ENCODE measurements at places on chromosomes 11 and 22.

GRCh38 chr22:26127126-26127525, 42.1 kb upstream of the SEZ6L start:
- DNase-seq, result no peak

DNA sequence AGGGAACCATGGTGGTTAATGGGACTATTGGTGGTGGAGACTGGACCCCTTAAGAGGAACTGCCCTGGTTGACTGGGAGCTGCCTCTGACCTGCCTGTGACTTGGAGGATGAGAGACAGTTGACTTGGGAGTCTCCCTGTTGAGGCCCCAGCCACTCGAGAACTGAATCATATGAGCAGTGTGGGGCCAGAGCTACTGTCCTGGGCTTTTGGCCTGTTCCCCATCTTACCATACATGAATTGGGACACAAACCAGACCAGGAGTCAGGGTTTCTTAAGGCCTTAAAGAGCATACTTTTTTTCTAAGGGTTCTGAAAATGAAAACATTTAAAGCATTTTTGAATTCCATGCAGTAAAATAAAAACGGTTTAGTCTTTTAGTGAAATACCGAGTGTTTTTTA, 92.8 kb downstream of the TEAD1 start:
- DNase-seq, result no peak

DNA sequence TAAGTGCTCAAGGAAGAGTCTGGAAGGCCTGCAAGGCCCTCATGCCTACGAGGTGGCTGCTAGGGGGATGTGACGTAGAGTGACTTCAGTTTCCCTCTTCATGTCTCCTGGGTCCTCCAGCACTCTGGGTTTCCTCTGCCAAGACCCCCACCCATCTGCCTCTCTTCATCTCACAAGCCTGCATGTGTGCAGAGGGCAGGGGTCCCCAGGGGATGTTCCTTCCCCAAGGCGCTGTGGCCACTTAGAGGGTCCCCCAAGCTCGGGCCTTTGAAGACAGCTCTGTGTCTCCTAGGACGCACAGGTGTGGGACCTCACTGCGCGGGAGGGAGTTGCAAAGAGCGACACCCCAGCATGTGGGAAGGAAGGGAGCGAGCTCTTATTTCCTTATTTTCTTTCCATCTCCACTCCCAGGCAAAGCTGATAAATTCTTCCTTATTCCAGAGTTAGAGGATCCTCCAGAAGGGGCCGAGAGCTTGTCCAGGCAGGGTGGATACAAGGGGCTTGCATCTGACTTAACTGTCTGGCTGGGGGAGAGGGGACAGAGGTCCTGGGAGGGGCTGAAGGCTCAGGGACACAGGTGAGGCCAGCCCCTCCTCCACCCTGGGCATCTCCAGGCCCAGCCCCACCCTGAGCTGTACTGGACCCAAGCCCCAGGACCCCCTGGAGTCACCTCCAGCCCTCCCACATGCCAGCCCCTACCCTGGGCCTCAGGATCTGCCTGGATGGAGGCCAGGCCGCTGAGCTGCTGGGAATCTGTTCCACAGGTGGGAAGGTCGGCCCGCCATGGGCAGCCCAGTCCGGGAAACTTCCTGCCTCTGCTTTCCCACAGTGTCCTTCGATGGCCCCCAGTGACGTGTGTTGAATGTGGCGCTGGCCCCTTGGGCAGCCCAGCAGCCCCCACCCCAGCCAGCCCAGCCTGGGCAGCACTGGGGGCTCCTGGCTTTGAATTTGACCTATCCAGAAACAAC, 59.7 kb upstream of the KCNQ1OT1 start:
- DNase-seq, result no peak

DNA sequence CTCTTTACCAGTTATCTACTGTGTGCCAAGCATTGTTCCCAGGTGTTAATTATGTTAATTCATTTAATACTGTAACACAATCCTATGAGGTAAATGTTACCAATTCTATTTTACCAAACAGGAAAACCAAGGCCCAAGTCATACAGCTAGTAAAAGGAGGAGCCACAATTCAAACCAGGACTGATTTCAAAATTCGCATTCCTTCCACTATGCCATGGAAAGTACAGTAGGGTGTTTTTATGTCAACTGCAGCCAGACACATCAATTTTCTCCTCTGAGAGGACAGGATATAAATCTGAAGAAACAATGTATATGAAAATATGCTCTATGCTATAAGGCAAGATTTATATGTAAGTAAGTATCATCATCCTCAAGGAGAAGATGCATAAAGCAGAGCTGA, 104.3 kb downstream of the RPL27A start:
- no peak for DNase-seq

GRCh38 chr11:108197351-108197750, 25.1 kb downstream of the NPAT start:
- no peak for DNase-seq

DNA sequence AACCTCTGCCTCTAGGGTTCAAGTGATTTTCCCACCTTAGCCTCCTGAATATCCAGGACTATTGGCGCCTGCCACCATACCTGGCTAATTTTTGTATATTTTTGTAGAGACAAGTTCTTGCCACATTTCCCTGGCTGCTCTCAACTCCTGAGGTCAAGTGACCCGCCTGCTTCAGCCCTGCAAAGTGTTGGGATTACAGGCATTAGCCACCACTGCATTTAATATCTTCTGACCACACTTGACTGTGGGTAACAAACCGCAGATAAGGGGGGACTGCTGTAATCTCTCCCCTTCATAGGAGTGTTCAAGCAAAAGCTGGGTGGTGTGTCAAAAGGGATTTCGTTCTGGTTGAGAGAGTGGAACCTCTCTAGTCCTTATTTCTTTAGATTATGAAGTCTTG, 53.4 kb downstream of the GRAMD1B start:
- no peak for DNase-seq

- no peak for DNase-seq
Measured at GRCh38 chr11:7673724-7674434, 579 bp upstream of the CYB5R2 start.

DNA sequence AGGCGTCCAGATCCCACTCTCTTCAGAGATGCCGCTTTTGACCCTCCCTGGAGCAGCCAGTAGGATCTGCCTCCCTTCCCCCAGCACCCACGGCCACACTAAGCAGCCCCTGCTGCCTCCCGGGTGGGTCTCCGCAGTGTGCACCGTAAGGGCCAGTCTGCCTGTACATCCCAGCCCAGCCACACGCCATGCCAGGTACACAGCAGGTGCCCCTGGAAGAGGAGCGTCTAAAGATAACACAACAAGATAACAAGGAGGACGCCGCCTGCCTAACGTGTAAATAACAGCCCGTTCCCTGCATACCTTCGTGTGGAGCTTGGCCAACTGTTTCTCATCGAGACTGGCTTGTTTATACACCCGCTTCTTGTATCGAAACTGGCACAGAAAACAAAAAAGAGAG, 139.4 kb downstream of the SHANK2 start:
- DNase-seq, result no peak

DNA sequence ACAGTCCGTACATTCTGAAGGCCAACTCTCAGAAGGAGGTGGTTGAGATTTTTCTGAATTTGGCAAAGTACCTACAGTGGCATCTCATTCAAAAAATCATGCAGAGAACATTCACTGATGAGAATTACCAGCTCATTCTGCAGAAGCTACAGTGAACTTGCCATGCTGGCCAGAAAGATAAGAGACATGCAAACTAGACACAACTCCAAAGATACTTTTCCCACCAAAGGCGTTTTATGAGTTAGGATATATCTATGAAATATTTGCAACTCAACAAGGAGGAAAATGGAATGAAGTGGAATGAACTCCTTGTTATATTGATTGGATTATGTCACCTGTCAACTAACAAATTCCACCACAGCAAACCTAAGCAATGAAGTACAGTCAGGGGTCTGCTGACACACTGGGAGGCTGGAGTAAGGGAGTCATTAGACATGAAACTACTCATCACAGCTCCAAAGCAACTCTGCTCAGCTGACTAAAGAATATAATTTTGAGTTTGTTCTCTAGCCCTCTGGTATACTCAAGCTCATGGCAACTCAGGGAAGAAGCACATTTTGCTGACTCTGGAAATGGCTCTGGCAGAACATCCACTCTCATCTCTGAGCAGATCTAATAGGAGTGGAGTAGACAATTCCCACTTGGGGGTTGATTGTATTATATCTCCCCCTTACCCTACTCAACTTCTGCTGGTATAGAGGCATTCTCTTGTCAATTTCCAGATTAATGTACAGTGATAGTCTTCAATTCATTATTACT, 22.9 kb downstream of the MAML2 start:
- no peak for DNase-seq

DNA sequence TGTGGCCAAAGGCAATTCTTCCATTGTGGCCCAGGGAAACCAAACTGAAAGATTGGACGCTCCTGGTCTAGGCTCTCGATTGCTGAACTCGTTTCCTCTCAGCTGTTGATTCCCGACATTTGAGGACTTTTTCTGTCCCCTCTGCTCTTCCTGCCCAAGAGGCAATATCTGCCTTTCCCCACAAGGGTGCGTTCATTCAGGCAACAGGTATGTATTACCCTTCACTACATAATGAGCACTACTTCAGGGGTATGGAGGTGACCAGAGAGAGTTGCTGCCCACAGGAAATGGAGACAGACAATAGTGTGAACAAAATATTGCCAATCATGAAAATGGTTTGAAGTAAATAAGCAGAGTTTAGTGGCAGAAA, 8.2 kb downstream of the PTH start:
- no peak for DNase-seq

DNA sequence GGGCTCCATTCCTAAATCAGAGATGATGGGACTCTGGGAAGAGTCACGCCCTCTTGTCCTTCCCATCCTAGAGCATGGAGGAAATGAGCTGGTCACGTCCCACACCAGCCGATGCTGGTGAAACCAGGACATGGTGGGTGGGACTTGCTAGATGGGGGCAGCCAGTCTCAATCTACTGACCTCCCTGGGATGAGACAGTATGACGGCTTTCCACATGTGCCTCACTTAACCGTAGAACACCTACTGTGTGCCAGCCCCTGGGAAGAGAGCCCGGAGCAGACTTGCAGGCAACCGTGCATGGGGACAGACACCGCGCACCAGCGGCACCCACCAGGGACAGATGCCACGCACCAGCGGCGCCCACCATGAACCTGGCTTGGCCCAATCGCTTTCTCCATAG, 3.8 kb downstream of the OSBPL5 start:
- no peak for DNase-seq

DNA sequence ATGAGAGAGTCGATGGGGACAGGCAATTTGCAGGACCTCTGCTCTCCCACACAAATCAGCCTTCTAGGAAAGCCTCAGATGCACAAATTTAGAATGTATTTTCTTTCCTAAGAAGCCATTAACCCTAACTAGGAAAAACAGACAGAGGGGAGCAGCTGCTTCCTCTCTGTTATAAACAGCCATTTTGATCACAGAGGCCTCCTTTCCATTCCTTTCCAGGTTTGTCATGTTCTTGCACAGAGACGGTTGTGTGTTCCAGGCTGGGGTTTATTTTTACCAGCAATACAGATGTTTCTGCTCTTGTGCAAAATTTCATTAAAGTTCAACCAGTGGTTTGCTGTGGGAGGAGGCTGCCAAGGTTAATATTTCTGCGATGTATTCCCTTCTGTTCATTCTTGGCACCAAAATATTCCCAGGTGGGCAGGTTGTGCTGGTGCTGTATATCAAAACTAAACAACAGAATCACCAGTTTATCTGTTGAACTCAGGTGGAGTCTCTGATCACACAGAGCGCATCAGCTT, 90.2 kb downstream of the NAV2 start:
- no peak for DNase-seq

DNA sequence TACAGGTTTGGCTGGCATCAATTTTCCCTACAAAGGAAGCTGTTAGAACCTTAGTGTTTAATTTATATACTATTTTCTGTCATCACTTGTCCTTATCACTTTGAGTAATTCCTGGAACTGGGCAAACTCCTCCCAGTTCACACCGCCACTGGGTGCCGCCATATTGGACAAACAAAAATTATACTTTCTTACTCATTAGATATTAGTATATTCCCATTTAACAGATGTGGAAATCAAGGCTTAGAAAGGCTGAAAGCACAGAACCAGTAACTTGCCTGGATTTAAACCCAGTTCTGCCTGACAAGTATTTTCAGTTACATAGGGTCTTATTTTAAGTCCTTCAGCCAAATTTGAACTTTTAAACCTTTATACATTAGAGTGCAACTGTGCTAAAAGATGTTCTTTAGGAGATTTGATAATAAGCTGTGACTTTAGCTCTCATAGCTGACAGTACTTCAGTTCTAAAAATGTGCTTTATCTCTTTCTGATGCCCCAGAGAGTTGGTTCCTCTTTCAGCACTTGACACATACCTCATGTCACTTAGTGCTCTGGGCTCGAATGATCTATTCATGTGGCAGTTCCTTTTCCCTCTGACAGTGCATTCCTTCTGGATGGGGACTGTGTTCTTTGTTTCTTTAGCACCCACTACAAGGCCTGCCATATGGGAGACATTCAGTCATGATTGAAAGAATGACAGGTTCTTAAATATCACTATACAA, 25.4 kb downstream of the COA4 start:
- DNase-seq, result no peak

GRCh38 chr22:44295406-44295805, 17.3 kb downstream of the SHISAL1 start:
- no peak for DNase-seq

DNA sequence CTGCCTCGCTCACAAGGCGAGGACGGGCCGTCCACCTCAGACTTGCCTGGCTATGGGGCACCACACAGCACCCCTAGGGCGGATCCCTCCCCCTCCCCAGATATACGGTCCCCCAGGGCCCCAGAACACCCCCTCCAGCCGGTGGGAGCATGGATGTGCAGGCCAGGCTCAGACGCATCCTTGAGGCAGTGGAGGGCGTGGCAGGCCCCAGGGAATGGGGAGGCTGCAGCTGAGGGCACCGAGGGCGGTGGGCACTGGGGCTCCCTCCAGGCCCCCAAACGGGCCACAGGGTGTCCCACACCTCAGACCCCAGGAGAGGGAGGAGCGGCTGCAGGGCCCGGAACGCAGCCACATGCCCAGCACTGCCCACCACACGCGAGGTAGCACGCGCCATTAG, 12.1 kb downstream of the TTLL8 start:
- no peak for DNase-seq

DNA sequence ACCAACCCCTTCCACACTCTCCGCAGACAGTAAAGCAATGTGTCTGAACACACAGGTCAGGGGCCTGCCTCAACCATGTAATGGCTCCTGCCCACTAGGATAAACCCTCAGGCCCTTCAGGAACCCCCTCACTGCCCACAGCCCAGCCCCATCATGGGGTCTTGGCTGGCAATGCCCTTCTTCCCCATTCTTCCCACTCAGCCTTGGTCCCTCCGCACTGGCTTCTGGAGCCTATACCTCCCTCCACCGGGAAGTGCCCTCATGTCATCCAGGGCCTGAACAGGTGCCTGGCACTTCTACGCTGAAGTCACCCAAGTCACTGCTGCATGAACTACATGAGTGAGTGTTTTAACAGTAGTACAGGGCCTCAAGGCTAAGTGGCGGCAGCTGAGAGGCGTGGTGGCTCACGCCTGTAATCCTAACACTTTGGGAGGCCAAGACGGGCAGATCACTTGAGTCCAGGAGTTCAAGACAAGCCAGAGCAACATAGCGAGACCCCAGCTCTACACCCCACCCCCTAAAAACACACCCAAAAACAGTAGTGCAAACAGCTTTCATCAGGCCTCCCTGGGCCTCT, 74.8 kb upstream of the PITPNB start:
- no peak for DNase-seq

- DNase-seq, result no peak
Measured at GRCh38 chr11:12066799-12067508, 43.4 kb upstream of the MICAL2 start.

GRCh38 chr22:40376149-40376548, 5.8 kb downstream of the SGSM3 start:
- no peak for DNase-seq

- DNase-seq, result no peak
Measured at GRCh38 chr11:62138630-62139425, 15.0 kb downstream of the INCENP start.

- peak; percentile 8 for DNase-seq
Measured at GRCh38 chr22:29689880-29690213, 30.0 kb upstream of the CABP7 start.
